ENCODE measurements at places on chromosomes 2 and 18. TPM values are rescaled to one million over a fixed set of nuclear protein-coding genes. Genes with fewer than 3 reads are reported as not detected.

The GFPT1 gene
- total RNA-seq: 31.8 TPM

The RAMP1 gene
- 11.6 TPM for total RNA-seq

The DSG2 gene
- 173 TPM for total RNA-seq

The SERPINB4 gene
- not detected for total RNA-seq

The HS1BP3 gene
- 63.0 TPM for total RNA-seq

The PLGLB1 gene
- total RNA-seq: 1.4 TPM

The KCTD18 gene
- total RNA-seq: 33.0 TPM

The ATOH8 gene
- 5.3 TPM for total RNA-seq

The MYO5B gene
- 213 TPM for total RNA-seq

The LAMA3 gene
- 81.4 TPM for total RNA-seq

The TMEM18 gene
- total RNA-seq: 14.6 TPM

The SPC25 gene
- not detected for total RNA-seq

The ATL2 gene
- total RNA-seq: 87.9 TPM

The MOGAT1 gene
- not detected for total RNA-seq

The TUBB8B gene
- not detected for total RNA-seq

The GCC2 gene
- 64.6 TPM for total RNA-seq

The FAM237A gene
- not detected for total RNA-seq

The FN1 gene
- total RNA-seq: 70.1 TPM

The LRP1B gene
- 0.85 TPM for total RNA-seq

The KIF5C gene
- 7.4 TPM for total RNA-seq

The TCF7L1 gene
- 0.35 TPM for total RNA-seq

The BMP10 gene
- not detected for total RNA-seq

The PLCD4 gene
- total RNA-seq: 3.6 TPM

The METTL21A gene
- 10.9 TPM for total RNA-seq
